Ureter (tissue), 1 donor: ENCODE measurements at places on chromosomes 5 and 9.
A peak's percentile ranks its signal among the peaks of the same experiment; 100 is the strongest.

- DNase-seq = no peak
Observed at GRCh38 chr5:168920019-168920810, 341.0 kb upstream of the PANK3 start.

DNA sequence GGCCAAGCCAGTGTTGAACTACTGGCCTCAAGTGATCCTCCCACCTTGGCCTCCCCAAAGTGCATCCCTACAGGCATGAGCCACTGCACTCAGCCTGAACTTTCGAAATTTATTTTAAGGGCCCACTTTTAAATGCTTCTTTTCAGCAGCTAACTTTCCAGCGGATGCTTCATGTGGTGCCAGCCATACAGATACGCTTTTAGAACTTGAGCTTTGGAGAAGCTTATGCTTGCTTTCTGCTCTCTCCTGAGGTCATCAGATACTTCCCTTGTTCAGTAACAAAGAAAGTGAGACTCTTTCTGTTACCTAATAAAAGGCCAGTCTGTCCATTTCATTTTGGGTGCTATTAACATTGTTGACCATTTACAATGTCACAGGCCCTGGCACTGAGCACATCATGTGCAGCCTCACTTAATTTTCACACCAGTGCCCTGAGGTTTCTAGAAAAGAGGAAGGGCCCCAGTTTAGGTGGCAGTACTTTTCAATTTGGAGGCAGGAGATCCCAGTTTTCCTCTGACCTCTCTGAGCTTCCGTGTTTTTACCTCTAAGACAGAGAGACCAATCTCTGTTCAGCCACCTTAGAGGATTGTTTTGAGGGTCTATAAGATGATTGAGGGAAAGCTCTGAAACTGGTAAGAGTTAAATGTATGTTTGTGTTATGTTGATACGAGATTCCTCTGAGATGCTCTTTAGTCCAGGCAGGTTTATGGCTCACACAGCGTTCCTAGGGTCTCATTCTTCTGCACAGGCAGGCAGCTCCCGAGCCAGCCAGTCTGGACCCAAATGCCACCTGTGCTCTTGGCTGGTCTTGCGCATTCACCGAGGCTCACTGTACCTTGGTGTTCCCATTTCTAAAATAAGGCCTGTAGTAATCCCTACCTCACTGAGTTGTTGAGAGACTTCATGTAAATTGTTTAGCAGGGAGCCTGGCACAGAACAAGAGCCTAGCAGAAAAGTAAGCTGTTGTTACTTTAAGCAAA, 4.4 kb downstream of the ABL1 start:
- DNase-seq = no peak

DNA sequence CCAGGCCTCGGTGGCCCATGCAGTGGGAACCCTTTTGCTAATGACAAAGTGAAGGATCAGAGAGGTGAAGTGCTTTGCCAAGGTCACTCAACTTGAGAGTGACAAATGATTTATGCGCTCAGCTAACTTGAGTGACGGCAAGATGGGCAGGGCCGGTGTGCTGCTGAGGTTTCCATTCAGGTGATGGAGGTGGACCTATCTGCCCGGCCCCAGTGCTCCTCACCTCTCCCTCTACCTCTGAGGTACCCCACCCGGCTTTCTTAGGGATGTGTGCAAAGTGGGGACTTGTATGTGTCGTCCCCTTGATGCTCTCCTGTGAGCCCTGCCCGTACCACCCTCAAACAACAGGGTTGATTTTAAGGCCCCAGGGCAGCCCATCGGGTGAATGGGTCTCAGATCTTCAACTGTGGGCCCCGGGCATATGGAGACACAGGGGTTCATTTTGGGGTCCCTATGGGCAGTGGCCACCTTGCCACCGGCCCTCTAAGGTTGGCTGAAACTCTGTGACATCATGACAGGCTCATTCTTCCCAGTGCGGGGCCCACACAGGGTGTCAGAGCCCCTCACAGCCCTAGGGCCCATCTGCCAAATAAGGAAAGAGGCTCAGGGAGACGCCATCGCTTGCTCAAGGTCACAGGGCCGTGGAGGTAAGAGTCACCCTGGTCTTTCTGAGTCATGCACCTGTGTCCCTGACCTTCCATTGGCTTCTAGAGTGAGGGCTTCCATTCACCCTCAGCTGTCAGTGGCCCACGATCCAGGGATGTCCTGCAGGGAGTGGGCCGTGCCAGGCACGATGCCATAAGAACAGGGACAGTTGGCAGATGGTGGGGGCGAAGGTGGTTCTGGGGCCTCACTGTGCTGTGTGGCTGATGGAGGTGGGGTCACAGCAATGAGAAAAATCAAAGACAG, 170.6 kb upstream of the MVB12B start:
- peak; percentile 27 for DNase-seq

DNA sequence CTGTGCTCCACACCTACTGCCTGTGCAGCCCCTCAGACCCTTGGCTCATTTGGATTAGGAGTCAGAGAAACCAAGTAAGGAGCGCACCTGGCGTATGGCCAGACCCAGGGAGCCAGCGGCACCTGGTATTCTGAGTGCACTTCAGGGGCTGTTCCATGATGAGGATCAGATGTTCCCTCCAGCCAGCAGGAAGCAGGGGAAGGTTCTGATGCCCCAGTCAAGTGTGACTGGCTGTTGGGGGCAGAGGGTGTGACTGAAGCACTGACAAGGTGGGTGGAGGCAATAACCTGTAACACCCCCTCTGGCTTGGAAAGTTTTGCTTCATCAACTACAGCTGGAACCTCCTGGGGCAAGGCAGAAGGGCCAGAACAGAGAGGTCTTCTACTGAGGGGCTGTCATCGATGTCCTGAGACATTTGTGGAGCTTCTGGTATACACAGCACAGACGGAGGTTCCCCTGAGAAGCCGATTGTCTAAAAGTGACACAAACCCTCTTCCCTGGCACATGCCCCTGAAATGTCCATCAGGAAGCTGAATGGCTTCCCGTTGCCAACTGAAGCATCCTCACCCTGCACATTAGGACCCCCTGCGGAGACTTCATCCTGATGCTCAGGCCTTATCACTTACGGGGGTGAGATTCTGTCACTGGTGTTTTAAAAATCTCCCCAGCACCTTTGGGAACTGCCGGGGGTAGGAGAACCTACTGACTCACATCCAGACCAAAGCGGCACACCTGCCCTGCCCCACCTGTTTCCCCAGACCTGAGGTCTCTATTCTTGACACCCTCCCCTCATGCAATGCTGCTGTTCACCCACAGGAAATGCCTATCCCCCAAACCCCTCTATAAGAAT, 21.1 kb downstream of the TRAF1 start:
- no peak for DNase-seq

DNA sequence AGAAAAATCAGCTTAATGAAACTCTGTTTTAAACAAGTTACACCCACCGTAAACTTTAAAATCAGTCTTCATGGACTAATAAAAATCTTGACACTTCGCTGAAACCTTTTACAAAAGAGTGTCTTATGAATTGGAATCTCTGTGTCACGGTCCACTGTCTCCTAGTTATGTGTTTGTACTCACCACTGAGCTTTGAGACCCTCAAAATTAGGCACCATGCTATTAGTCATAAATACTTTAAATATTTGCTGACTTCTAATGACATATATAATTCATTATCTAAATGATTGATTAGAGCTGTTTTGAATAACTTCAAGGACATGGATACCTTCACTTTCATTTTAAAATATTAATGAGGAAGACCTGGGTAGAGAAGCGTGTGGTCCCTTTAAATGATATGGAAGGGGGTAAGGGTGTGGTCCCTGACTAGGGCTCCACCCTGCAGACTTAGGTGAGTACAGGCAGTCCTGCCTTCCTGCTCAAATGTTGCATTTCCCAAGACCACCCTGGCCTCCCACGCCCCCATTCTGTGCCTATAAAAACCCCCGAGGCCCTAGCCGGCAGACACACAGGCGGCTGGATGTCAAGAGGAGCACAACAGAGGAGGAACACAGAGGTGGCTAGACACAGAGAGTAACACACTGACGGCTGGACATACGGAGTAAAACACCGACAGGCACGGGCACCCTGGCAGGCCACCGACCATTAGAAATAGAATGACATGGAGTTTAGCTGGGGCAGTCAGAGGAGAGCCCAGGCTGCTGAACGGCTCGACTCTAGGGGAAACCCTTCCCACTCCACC, 179.0 kb upstream of the CDH9 start:
- no peak for DNase-seq

DNA sequence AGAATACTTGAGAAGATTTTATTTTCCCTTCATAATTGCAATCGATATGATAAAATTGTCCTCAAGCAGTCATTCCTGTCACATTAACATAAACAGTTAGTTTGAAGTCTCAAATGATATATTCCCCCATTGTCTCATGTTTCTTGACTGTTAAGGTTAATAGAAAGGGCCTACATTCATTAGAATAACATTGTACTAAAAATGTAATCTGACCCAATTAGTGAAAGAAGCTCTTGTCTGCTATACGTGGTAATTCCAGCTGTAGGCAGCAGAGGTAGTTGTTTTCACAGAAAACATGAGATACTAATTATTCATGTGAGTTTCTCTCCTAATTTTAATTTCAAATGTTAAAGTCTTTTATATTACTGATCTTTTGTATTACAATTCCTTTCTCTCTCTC, 25.9 kb upstream of the AP3B1 start:
- no peak for DNase-seq

- DNase-seq = peak; percentile 55
Observed at GRCh38 chr9:133787754-133788025, 49.5 kb upstream of the SARDH start.

GRCh38 chr5:89878140-89879132, 531.1 kb downstream of the CETN3 start:
- DNase-seq = no peak

- no peak for DNase-seq
Observed at GRCh38 chr5:28779161-28779754, 1740.9 kb upstream of the CDH9 start.

- peak; percentile 68 for DNase-seq
Observed at GRCh38 chr9:21684831-21685362, 117.5 kb upstream of the MTAP start.

DNA sequence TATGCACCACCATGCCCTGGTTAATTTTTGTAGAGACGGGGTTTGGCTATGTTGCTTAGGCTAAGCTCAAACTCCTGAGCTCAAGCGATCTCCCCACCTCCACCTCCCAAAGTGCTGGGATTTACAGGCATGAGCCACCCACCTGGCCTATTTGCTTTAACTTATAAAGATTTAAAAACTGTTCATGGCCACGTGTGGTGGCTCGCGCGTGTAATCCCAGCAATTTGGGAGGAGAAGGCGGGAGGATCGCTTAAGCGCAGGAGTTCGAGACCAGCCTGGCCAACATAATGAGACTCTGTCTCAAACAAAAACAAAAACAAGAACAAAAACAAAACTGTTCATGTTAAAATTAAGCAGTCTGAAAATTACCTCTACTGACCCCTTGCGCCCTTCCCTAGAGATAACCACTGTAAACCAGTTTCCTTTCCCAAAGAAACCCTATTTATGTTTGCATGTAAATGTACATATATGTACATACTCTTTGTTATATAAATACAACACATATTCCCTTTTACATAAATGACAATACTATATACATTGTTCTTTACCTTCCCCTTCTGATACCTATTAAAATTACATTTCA, 1.5 kb downstream of the AK6 start:
- no peak for DNase-seq

DNA sequence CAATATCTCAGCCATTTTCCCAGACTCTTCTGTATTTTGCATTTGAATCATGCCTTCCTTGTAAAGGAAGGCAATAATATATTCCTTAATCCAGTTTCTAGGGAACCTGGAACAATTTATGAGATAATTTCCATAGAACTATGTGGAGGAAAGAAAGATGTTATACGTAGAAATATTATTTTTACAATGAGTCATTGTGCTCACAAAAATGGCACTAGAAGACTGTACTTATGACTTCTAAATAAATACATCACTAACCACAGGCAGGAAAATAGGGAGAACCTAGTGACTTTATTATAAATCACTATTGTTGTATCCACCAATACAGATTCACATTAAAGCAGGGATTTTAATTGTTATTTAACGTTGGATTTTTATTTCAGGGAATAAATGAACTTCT, 87.6 kb downstream of the FBXO38 start:
- no peak for DNase-seq

GRCh38 chr5:54905246-54905795, 80.1 kb downstream of the ESM1 start:
- DNase-seq = no peak

GRCh38 chr5:54742417-54742891, 224.9 kb downstream of the SNX18 start:
- no peak for DNase-seq

DNA sequence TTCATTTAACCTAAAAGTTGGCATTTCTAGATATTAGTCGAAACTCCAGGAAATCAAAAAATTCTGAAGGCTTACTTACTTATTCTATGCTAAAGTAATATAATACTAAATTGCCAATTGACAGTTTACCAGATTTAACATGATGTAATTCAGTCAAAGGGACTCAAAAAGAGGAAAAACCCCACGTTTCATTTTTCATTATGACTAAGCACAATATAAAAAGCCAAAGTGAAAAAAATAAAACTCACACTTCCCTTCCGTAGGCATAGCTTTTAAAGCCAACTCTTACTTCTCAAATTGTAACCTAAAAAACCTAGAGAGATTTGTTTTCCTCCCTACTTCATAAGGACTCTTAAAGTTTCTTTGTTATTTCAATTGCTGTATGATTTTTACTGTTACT, 146.6 kb downstream of the RAPGEF6 start:
- no peak for DNase-seq

DNA sequence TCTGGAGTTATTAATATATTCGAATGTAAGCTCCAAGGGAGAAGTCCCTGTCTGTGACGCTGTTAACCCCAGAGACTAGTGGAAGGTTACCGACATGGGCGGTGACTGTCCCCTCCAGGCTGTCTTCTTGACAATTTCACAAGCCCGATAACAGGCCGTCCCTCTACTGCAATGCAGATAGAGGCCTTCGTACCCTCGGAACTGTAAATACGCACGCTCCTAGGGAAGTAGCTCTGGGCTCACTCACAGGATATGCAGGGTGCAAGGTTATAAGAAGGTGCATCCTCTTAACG, 680 bp upstream of the RFK start:
- DNase-seq = no peak

DNA sequence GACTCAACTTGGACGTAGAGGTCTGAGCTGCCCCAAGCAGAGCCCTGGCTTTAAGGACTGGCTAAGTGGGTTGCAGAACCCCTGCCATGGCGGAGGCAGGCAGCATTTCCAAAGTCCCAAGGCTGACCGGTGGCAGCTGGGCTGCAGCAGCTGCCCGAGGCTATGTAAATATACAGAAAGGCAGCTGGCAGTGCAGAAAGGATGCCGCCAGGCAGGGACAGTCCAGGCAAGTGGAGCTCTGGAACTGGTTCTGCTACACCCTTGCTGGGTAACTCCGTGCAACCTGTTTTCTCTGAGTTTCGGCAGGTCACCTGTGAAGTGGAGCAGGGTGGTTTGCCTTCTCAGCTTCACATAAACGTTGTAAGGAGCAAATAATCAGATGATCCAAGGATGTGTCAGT, 46.0 kb downstream of the SHB start:
- peak; percentile 75 for DNase-seq
